ENCODE measurements at places on chromosomes 4 and X.

- DNase-seq, result no peak
Observed at GRCh38 chr4:100895556-100896197, 377.9 kb upstream of the EMCN start.

DNA sequence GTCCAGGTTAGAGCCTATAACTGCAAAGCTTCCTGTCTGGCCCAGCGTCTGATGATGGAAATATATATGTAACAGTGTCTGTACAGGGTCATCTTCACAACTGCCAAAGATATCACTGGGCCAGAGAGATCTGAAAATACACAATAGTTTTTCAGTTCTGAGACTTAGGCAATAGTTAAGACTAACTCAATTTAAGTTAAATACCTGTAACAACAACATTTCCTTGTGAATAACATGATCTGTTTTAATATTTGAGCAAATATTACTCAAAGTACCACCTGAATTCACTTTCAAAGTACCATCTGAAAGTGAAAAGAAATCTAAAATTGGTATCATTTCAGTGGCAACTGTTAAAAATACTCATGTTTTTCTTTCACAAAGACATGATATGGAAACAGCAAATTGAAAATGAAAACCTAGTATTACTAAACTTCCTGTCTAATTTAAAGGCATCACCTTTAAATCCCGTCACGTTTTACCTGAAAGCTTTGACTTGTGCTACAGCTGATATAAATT lies 9.6 kb downstream of the ZAR1 start:
- DNase-seq, result no peak

DNA sequence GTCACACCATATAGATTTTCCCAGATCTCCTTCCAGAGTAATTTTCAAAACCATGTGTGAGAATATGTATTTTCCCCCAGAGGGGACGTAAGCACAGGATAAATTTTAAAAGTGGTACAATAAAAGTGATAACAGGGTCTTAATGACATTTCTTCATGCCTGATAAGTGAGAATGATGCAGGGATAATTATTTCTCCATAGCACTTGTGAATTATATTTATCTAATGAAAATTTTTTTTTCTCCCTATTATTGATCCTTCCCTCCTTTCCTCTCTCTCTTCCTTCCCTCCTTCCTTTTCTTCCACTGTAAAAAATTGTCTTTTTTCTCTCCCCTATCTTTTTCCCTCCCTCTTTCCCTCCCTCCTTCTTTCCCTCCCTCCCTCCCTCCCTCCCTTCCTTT lies 17.0 kb upstream of the TRPC3 start:
- no peak for DNase-seq

DNA sequence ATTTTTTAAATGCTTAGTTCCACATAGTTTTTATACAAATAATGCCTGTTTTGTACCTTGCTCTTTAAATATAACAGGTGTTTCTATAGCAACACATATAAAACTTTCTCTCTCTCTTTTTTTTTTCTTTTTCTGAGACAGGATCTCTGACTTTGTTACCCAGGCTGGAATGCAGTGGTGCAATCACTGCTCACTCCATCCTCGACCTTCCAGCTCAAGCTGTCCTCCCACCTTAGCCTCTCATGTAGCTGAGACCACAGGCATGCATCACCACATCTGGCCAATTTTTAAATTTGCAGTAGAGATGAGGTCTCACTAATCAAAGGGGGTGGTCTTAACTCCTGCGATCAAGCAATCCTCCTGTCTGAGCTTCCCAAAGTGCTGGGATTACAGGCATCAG lies 18.3 kb upstream of the SULT1E1 start:
- DNase-seq, result no peak

DNA sequence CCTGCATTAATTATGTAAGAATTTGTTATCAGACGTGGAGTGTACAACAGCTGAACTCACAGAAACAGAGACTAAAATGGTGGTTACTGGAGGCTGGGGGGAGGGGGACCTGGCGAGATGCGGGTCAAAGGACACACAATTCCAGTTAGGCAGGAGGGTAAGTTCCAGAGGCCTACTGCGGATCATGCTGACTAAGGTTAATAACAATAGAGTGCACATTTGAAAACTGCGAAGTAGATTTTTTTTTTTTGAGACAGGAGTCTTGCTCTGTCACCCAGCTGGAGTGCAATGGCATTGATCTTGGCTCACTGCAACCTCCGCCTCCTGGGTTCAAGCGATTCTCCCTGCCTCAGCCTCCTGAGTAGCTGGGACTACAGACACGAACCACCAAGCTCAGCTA lies 7.6 kb downstream of the AGA start:
- DNase-seq, result no peak

- no peak for DNase-seq
Observed at GRCh38 chr4:80197601-80198440, 518 bp downstream of the PRDM8 start.

- DNase-seq, result no peak
Observed at GRCh38 chr4:145709843-145710242, 29.9 kb downstream of the C4orf51 start.

GRCh38 chr4:25815586-25815985 lies 47.2 kb downstream of the SEL1L3 start:
- no peak for DNase-seq

GRCh38 chr4:42453612-42454011 lies 56.3 kb downstream of the SHISA3 start:
- no peak for DNase-seq

DNA sequence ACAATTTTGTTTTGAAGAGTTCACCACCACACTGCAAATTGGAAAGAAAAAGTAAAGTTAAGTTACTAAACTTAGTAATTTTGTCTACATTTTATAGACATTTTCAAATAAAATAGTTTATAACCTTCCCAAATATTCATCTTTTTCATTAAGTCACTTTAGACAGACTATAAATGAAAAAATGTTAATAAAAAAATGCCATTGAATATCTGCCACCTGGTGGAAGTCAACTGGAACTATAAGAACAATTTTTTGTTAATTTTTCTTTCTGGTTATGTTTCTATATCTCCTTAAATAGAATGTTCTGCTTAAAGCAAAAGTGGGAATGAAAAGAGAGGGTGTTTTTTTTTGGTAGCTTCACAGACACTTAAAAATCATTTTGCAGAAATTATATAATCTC lies 534.4 kb upstream of the PCDH10 start:
- no peak for DNase-seq

Measured in stimulated activated naive B cell treated with anti-CD40 and anti-IgM and Interleukin-4, amounts not matched to agents 10 μg/mL and 1 μg/mL and 100 μg/mL, for 72 hours (primary cell).